Caki2 (cell line): ENCODE measurements at places on chromosomes 5 and 9. TPM values are rescaled to one million over a fixed set of nuclear protein-coding genes. Genes with fewer than 3 reads are reported as not detected.

The ANKRD18B gene
- total RNA-seq = 0.58 and 3.5 TPM in 2 replicates

The TGFBI gene
- total RNA-seq = 298 and 340 TPM in 2 replicates

The SOX30 gene
- total RNA-seq = not detected in 2 replicates

The RNF180 gene
- total RNA-seq = not detected in 2 replicates

The SLC6A19 gene
- total RNA-seq = not detected in 2 replicates

The PRR7 gene
- total RNA-seq = 49.8 and 50.5 TPM in 2 replicates

The LRRC19 gene
- not detected in 2 replicates for total RNA-seq

The ANKS6 gene
- total RNA-seq = 60.9 and 106 TPM in 2 replicates

The PTGES gene
- 44.9 and 54.4 TPM in 2 replicates for total RNA-seq

The DEPDC1B gene
- 38.3 and 65.3 TPM in 2 replicates for total RNA-seq
